ENCODE measurements at places on chromosomes 7 and 10.

GRCh38 chr7:22696541-22697228 lies 30.3 kb upstream of the IL6 start:
- DNase-seq = no peak

DNA sequence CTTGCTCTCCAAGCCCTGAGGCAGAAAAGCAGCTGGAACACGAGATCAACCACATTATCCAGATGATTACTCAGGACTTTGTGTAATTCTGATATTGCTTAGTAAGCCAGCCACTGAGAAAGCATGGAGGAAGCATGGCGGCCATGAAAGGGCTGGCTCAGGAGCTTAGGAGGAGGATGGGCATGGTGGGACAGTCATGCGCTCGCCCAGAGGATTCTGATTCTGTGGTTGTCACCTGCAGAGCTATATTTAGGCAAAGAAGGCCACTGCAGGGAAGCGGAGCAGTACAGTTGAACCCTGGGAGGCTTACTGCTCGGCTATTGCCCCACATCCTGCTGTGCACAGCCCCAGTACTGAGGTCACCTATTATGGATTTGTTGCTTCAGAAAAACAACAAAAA lies 128.8 kb upstream of the DNAJB12 start:
- DNase-seq = no peak

GRCh38 chr7:140635345-140635744 lies 5.3 kb downstream of the DENND2A start:
- no peak for DNase-seq

GRCh38 chr7:2821161-2821841 lies 22.8 kb downstream of the GNA12 start:
- DNase-seq = no peak

DNA sequence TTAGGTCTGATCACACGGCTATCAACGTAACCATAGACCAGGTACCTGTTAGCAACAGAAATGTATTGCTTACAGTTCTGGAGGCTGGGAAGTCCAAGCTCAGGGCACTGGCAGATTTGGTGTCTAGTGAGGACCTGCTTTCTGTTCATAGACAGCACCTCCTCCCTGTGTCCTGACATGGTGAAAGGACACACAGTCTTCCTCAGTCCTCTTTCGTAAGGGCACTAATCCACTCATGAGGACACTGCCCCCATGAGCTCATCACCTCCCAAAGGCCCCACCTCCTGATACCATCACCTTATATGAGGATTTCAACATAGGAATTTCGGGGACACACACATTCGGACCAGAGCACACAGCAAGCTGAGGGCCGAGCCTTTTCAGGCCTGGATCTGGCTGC lies 71.4 kb upstream of the BTBD16 start:
- DNase-seq = no peak
